ENCODE measurements at places on chromosomes 16 and 17. TPM values are rescaled to one million over a fixed set of nuclear protein-coding genes. Genes with fewer than 3 reads are reported as not detected.

AATF gene
- 78.9 TPM for total RNA-seq

NPW gene
- total RNA-seq = 0.46 TPM

- no peak for DNase-seq
These were observed 549.3 kb upstream of the HSBP1 start for GRCh38 chr16:83258366-83258928.

- DNase-seq = no peak
These were observed 453 bp upstream of the WFIKKN1 start for GRCh38 chr16:630249-630814.

NPIPB13 gene
- 4.0 TPM for total RNA-seq

GRCh38 chr16:87150262-87150661 is 166.9 kb downstream of the C16orf95 start:
- DNase-seq = no peak

- DNase-seq = no peak
These were observed 10.7 kb downstream of the NLK start for GRCh38 chr17:28053044-28053670.

KRT10 gene
- 10.8 TPM for total RNA-seq

DNA sequence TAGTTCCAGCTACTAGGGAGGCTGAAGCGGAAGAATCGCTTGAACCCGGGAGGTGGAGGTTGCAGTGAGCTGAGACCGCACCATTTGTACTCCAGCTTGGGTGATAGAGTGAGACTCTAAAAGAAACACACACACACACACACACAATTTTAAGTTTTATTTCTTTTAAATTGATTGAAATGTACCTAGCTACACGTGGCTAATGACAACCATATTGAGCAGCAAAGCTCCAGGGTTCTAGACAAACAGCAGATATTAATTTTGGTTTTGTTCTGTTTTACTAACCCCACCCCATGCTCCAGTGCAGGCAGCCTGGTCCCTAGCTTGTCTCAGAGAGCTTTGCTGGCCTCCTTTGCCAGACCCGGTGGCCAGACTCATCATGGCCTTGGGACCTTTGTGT is 16.0 kb upstream of the RAI1 start:
- no peak for DNase-seq

TBX21 gene
- not detected for total RNA-seq

GRCh38 chr16:68425498-68426346 is 22.6 kb downstream of the SMPD3 start:
- no peak for DNase-seq

GRCh38 chr17:50956750-50957523 is 90.8 kb upstream of the TOB1 start:
- DNase-seq = no peak

- DNase-seq = no peak
These were observed 9.6 kb downstream of the SLX4 start for GRCh38 chr16:3601614-3602319.

GRCh38 chr17:21297026-21297520 is 12.6 kb downstream of the MAP2K3 start:
- DNase-seq = no peak

- no peak for DNase-seq
These were observed 27.3 kb downstream of the SLC6A4 start for GRCh38 chr17:30208214-30208613.

DNA sequence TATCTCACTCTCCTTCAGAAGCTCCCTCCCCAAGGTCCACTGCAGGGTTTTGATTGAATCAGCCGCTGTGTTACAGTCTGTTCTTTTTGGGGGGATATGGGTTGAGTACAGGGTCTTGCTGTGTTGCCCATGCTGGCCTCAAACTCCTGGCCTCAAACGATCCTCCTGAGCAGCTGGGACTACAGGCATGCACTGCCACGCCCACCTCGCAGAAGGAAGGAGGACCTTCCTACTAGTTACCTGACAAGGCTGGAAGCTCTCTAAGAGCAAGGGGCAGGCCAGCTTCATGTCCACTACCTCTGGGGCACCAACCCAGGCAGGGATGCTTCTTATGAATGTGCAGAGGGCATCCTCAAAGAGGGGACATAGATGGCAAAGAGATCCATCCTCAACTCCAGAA is 1.9 kb upstream of the MMP28 start:
- no peak for DNase-seq

SP6 gene
- 1.8 TPM for total RNA-seq

GRCh38 chr17:14427900-14428647 is 127.2 kb downstream of the HS3ST3B1 start:
- no peak for DNase-seq

DNA sequence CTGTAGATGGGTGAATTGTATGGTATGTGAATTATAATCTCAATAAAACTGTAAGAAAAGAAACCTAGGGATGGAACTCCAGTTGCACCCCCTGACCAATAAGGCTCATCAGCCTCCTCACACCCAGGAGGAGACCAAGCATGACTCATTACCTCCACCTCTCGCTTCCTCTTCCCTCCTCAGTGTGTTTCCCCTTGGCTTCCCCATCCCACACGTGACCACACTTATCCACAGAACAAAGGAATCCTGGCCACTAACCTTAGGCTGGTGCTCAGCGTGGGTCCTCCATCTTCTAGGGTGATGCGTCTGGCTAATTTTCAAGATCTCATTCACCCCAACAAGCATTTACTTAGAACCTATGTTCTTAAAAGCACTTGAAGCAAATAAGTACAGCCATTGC is 36.2 kb upstream of the MAP3K14 start:
- no peak for DNase-seq

DNA sequence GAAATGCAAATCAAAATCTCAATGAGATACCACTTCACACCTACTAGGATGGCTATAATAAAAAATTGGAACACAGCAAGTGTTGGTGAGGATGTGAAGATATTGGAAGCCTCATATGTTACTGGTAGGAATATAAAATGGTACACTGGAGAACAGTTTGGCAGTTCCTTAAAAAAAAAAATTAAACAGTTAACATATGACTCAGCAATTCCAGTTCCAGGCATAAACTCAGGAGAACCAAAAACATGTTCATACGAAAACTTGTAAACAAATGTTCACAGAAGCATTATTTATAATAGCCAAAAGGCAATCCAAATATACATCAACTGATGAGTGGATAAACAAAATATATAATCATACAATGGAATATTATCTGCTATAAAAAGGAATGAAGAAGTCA is 28.2 kb downstream of the ZNF652 start:
- DNase-seq = no peak

DNA sequence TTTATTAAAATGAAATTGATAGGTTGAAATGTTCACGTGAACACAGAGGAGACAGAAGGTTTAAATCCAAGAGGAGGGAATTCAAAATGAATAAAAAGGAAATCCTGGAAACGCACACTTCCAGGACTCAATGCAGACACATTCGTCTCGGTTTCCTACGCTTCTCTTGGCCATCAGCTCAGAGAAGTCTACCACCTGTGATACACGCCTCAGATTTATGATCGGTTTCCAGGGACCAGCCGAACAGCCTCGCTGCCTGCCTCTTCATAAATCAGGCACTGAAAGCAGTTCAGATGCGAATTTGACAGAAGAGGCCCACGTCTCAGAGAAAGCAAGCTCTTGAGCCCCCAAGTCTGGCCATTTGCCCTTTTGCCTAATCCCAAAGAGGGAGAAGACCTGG is 125.5 kb upstream of the IRX3 start:
- no peak for DNase-seq

DNA sequence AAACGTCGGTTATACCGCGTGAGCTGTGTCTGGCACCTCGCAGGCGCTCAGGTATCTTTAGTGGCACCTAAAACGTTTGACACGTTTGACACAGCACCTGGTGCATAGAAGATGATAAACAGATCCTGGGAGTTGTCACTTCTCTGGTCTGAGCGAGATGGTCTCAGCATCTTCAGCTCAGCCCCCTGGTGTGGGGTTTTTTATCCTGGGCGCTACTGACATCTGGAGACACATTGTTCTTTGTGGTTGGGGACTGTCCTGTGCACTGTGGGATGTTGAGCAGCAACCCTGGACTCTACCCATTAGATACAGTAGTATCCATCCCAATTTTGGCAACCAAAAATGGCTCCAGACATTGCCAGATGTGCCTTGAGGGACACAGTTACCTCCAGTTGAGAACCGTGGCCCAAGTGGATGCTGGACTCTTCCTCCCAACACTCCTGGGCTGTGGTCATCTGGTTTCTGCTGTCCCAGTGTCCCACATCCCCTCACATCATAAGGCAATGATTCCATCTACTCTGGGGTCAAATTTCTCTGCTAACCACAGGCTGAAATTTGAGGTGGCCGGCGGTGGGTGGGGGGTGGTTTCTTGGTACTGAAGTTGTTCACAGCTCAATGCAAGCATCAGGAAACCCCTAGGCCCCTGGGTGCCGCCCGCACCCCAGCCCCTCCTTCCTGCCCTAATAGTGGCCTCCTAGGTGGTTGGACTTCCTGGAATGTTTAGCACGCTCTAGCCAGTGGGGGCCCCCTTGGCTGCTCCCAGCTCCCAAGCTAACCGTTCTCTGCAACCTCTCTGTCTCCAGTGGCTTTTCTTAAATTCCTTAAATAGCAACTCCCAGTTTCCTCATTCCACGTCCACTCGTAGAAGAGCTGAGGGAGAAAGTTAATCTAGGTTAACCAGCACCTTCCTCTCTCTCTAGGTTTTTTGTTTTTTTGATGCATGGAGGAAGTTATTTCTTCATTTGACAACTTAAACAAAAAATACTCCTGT is 124.8 kb downstream of the ABCC1 start:
- DNase-seq = peak; percentile 74

DNA sequence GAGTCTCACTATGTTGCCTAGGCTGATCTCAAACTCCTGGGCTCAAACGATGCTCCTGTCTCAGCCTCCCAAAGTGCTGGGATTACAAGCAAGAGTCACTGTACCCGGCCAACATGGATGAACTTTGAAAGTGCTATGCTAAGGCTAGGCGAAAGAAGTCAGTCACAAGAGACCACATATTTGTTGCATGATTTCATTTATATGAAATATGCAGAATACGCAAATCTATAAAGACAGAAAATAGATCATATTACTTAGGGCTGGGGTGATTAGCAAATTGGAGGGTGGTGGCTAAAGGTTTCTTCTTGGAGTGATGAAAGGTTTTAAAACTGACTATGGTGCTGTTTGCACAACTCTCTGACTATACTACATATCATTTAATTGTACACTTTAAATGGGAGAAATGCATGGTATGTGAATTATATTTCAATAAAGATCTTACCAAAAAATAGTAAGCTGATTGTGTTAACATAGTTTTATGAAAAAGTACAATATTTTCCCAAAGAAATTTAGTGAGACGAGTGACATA is 1.2 kb upstream of the FLYWCH1 start:
- no peak for DNase-seq

RNU2-1 gene
- not detected for total RNA-seq

All from epithelial cell of proximal tubule (primary cell).